ENCODE measurements at places on chromosomes 16 and 17. TPM values are rescaled to one million over a fixed set of nuclear protein-coding genes. Genes with fewer than 3 reads are reported as not detected.

- H3K27me3 ChIP-seq, result no peaks in the 10 kb centered on the region
- peak within 1 kb of the TSS; percentile 34 for H3K4me3 ChIP-seq
- H3K27ac ChIP-seq, result no peak within 1 kb of the TSS
- no peak for DNase-seq
- no peaks in the 10 kb centered on the region for H3K36me3 ChIP-seq
Measured at GRCh38 chr17:35930211-35931065, at the start of gene RDM1. RDM1 (minus strand) TSS chr17:35930773; CDS start chr17:35930727, 46 bp downstream.

The NEUROD2 gene
- total RNA-seq, result not detected

- H3K36me3 ChIP-seq, result no peaks in the 10 kb centered on the region
- peak overlapping the region; percentile 83 for H3K4me3 ChIP-seq
- H3K4me1 ChIP-seq, result peaks cover 11% of the 10 kb centered on the region
- no peak for DNase-seq
Measured at GRCh38 chr16:58393138-58393504, 850 bp downstream of the GINS3 start.

GRCh38 chr16:8096211-8096610 lies 494.1 kb downstream of the TMEM114 start:
- no peak overlapping the region for H3K4me3 ChIP-seq
- H3K27ac ChIP-seq, result no peak overlapping the region
- H3K36me3 ChIP-seq, result no peaks in the 10 kb centered on the region
- no peaks in the 10 kb centered on the region for H3K4me1 ChIP-seq

- no peaks in the 10 kb centered on the region for H3K27me3 ChIP-seq
- no peak overlapping the region for H3K4me3 ChIP-seq
- no peak for DNase-seq
- H3K4me1 ChIP-seq, result no peaks in the 10 kb centered on the region
- H3K36me3 ChIP-seq, result no peaks in the 10 kb centered on the region
Measured at GRCh38 chr17:27449988-27450387, 6.3 kb upstream of the KSR1 start.

DNA sequence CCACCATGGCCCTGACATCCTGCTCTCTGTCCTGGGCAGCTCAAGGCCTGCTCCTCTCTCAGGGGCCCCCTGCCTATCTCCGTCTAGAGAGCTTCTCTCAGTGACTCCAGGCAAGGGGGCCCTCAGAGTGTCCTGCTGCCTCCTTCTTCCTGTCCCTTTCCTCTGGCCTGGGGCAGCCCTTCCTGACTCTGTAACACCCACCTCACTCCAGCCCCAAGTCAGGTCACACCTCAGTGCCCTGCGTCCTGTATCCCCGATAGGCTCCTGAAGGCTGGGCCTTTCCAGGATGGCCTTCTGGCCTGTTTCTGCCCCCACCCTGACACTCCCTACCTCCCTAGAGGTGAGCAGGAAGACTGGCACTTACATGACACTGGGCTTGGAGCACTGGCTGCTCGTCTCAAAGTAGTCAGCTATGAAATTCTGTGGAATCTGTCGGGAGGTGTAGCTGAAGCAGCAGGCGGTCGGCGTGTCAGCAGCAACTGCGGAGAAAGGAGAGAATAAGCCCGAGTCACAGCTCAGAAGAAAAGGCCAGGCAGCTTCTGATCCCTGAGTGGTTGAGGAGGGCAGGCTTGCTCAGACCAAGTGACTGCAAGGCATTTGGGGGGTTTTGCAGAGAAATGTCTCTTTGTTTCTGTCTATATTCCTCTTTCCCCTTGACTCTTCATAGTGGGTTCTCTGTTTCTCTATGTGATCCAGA lies 976 bp downstream of the CCL3L1 start:
- no peaks in the 10 kb centered on the region for H3K4me1 ChIP-seq
- no peak overlapping the region for H3K4me3 ChIP-seq
- H3K27ac ChIP-seq, result no peak overlapping the region
- no peaks in the 10 kb centered on the region for H3K27me3 ChIP-seq

DNA sequence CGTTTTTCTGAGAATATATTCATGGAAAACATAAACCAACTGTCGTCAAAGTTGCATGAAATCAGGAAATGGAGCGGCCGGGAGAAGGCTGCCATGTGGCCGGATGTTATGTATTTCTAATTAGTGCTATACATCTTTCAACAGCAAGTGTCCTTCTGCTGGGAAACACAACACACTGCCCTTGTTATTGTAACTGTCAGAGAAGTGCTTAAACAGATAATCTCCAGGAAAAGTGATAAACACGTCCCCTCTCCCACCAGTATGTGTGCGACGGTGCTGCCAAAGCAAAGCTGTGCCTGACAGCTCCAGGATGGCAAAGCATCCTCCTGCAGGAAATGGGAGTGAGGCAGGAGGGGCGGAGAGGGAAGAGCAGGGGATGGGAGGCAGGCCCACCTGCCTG lies 111.8 kb downstream of the SMG6 start:
- no peak for DNase-seq
- H3K27me3 ChIP-seq, result no peaks in the 10 kb centered on the region
- no peak overlapping the region for H3K4me3 ChIP-seq
- H3K36me3 ChIP-seq, result peaks cover 10% of the 10 kb centered on the region

DNA sequence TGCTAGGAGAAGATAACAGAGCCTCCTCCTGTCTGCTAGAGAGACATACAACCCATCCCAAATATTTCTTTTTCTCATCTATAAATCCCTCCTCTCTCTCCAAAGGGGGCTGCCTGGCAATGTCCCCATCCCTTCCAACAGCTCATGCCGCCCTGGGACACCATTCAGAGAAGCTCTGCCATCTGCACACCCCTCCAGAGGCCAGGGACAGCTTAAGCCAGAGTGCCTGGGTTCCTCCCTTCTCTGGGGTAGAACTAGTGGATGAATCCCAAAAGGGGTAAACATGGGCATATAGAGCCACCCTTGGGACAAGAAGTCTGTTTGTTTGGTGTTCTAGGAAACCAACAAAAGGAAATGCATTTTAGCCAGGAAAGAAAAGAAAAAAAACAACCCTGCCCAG lies 2.6 kb upstream of the LPO start:
- H3K4me1 ChIP-seq, result no peaks in the 10 kb centered on the region
- H3K36me3 ChIP-seq, result no peaks in the 10 kb centered on the region
- H3K27me3 ChIP-seq, result no peaks in the 10 kb centered on the region
- H3K4me3 ChIP-seq, result no peak overlapping the region

The PITPNM3 gene
- 8.6 TPM for total RNA-seq

The TEKT1 gene
- total RNA-seq, result not detected

- H3K4me3 ChIP-seq, result no peak overlapping the region
- no peaks in the 10 kb centered on the region for H3K4me1 ChIP-seq
- H3K36me3 ChIP-seq, result no peaks in the 10 kb centered on the region
- H3K27me3 ChIP-seq, result no peaks in the 10 kb centered on the region
- no peak overlapping the region for H3K27ac ChIP-seq
Measured at GRCh38 chr16:83940630-83941378, 12.2 kb upstream of the OSGIN1 start.

DNA sequence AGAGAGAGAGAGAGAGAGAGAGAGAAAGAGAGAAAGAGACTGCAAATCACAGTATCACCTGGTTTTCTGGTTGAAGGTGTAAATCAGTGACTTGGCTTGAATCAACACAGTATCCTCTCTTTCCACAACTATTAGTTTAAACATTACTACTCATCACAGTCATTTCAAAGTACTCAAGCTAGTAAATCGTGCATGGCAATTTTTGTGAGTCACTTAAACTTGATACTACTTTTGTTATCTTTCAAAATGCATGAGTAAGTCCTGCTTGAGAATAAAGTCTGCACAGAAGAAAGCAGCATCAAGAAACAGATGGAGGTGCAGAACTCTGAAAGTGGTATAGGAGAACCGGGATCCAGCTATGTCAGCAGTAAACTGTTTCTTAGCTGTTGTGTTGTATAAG lies 535.4 kb downstream of the CDH8 start:
- DNase-seq, result no peak
- H3K4me3 ChIP-seq, result no peak overlapping the region
- no peaks in the 10 kb centered on the region for H3K27me3 ChIP-seq
- no peaks in the 10 kb centered on the region for H3K36me3 ChIP-seq

DNA sequence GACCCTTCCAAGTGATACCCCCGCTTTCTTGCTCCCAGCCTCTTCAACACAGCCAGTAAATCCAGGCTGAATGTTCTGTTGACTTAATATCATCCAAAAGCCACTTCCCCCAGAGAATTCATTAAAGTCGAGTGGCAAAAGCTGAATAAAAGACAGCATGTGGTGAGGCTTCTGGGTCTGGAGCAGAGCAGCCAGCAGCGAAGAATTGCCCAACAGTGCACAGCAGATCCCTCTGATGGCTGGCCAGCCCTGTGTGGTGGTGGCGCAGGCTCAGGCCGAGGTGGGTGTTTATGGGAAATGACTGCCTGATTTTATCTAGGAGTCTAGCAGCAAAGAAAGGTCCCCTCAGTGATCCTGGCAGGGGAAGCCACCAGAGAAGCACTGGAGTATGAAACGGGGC lies 30.3 kb upstream of the RCVRN start:
- peak overlapping the region; percentile 34 for H3K27ac ChIP-seq
- H3K4me3 ChIP-seq, result no peak overlapping the region
- H3K4me1 ChIP-seq, result peaks cover 29% of the 10 kb centered on the region
- H3K27me3 ChIP-seq, result no peaks in the 10 kb centered on the region

The CCL17 gene
- total RNA-seq, result not detected

The PARD6A gene
- 1.2 TPM for total RNA-seq

The OR2C1 gene
- 0.74 TPM for total RNA-seq

The GPRC5C gene
- total RNA-seq, result 27.5 TPM

GRCh38 chr16:89074803-89075688 lies 18.6 kb upstream of the ACSF3 start:
- peaks cover 11% of the 10 kb centered on the region for H3K4me1 ChIP-seq
- H3K4me3 ChIP-seq, result no peak overlapping the region
- DNase-seq, result no peak
- H3K27me3 ChIP-seq, result no peaks in the 10 kb centered on the region

- no peaks in the 10 kb centered on the region for H3K36me3 ChIP-seq
- H3K4me1 ChIP-seq, result peaks cover 69% of the 10 kb centered on the region
- H3K27me3 ChIP-seq, result no peaks in the 10 kb centered on the region
- peak within 1 kb of the TSS; percentile 48 for H3K27ac ChIP-seq
Measured at GRCh38 chr17:78130437-78131101, at the start of gene TMC8. TMC8 (plus strand) TSS chr17:78130771; CDS start chr17:78131589, 818 bp downstream.

The CCDC154 gene
- total RNA-seq, result not detected

- H3K4me1 ChIP-seq, result peaks cover 67% of the 10 kb centered on the region
- DNase-seq, result no peak
- peak overlapping the region; percentile 44 for H3K27ac ChIP-seq
- no peaks in the 10 kb centered on the region for H3K36me3 ChIP-seq
- peak overlapping the region; percentile 11 for H3K4me3 ChIP-seq
Measured at GRCh38 chr17:49342575-49342936, 19.5 kb downstream of the ZNF652 start.

The ITGAD gene
- not detected for total RNA-seq

DNA sequence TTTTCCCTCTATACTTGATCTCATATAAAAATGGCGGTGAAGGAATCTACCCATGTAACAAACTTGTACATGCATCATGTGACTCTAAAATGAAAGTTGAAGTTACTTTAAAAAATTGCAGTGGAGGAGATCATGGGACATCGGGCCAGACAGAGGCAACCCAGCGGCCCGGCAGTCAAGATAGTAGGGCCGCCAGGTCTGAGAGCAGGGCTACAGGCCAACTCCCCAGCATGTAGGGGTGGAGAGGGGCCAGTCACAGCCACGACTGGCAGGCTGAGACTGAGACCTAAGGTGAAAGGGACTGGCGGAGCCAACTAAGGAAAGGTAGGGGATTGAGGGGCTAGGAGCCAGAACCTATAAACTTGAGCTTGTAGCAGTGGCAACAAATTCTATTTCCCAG lies 150.9 kb downstream of the MAP2K6 start:
- H3K27me3 ChIP-seq, result no peaks in the 10 kb centered on the region
- no peak overlapping the region for H3K4me3 ChIP-seq
- peaks cover 12% of the 10 kb centered on the region for H3K4me1 ChIP-seq

DNA sequence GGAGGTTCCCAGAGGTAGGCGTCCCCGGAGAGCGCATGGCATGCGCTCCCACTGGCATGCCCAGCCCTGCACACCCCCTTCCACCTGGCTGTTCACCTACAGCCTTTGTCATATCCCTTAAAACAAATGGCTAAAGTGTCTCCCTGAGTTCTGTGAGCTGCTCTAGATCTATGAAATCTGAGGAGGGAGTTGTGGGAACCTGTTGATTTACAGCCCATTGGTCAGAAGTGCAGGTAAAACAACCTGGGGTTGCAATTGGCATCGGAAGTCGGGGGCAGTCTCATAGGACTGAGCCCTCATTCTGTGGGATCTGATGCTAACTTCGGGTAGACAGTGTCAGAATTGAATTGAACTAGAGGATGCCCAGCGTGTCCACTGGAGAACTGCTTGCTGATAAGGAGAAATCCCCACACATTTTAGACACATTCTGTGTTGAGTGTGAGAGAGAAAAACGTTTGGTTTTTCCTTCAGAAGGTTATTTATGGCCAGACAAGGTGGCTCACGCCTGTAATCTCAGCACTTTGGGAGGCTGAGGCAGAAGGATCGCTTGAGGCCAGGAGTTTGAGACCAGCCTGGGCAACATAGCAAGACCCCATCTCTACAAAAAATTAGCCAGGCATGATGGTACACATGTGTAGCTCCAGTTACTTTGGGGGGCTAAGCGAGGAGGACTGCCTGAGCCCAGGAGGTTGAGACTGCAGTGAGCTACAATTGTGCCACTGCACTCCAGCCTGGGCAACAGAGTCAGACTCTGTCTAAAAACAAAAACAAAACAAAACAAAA lies 22.1 kb upstream of the GSG1L start:
- no peak overlapping the region for H3K4me3 ChIP-seq
- no peaks in the 10 kb centered on the region for H3K27me3 ChIP-seq
- no peak for DNase-seq
- H3K36me3 ChIP-seq, result no peaks in the 10 kb centered on the region
- no peak overlapping the region for H3K27ac ChIP-seq
- H3K4me1 ChIP-seq, result peaks cover 7% of the 10 kb centered on the region

DNA sequence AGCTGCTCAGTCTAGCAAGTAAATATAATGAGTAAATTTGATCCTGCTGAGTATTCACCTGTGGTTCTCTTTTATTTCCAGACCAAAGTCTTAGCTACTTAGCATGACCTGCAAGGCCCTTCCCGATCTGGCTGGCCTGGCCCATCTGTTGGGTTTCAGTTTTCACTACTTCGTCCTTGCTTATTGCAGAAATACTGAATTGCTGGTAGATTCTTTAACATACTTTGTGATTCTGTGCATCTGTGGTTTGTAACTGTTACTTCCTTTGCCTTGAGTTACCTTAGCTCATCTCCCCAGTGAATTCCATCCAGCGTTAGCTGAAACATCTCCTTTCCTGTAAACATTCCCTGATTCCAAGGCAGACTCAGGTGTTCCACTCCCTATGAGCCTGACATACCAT lies 131.1 kb downstream of the PHKB start:
- H3K4me3 ChIP-seq, result no peak overlapping the region
- no peaks in the 10 kb centered on the region for H3K4me1 ChIP-seq
- H3K27me3 ChIP-seq, result no peaks in the 10 kb centered on the region
- H3K36me3 ChIP-seq, result no peaks in the 10 kb centered on the region

- no peaks in the 10 kb centered on the region for H3K36me3 ChIP-seq
- H3K4me1 ChIP-seq, result peaks cover 12% of the 10 kb centered on the region
- no peak for DNase-seq
- peaks cover 8% of the 10 kb centered on the region for H3K27me3 ChIP-seq
- no peak overlapping the region for H3K27ac ChIP-seq
- H3K4me3 ChIP-seq, result no peak overlapping the region
Measured at GRCh38 chr17:42177684-42178083, 3.3 kb downstream of the KCNH4 start.

The SPATA32 gene
- total RNA-seq, result not detected

The MT3 gene
- total RNA-seq, result 12.8 TPM

GRCh38 chr17:7922845-7923628 lies 6.6 kb downstream of the KCNAB3 start:
- peaks cover 13% of the 10 kb centered on the region for H3K4me1 ChIP-seq
- no peaks in the 10 kb centered on the region for H3K36me3 ChIP-seq
- no peak for DNase-seq
